ENCODE measurements at places on chromosomes 1 and 21. TPM values are rescaled to one million over a fixed set of nuclear protein-coding genes. Genes with fewer than 3 reads are reported as not detected.
A peak's percentile ranks its signal among the peaks of the same experiment; 100 is the strongest.

GRCh38 chr1:217892750-217893149, 261.6 kb downstream of the SPATA17 start:
- no peak overlapping the region for H3K4me3 ChIP-seq
- no peaks in the 10 kb centered on the region for H3K36me3 ChIP-seq
- no peak overlapping the region for H3K27ac ChIP-seq
- no peak for DNase-seq
- no peaks in the 10 kb centered on the region for H3K4me1 ChIP-seq

GRCh38 chr1:235074523-235075047, 54.1 kb downstream of the TOMM20 start:
- H3K4me3 ChIP-seq = peak overlapping the region; percentile 19
- no peaks in the 10 kb centered on the region for H3K4me1 ChIP-seq
- DNase-seq = no peak
- H3K27me3 ChIP-seq = no peaks in the 10 kb centered on the region
- no peaks in the 10 kb centered on the region for H3K36me3 ChIP-seq

- no peaks in the 10 kb centered on the region for H3K36me3 ChIP-seq
- no peak overlapping the region for H3K4me3 ChIP-seq
- no peak for DNase-seq
Observed at GRCh38 chr21:39536835-39537234, 75.9 kb upstream of the B3GALT5 start.

DNA sequence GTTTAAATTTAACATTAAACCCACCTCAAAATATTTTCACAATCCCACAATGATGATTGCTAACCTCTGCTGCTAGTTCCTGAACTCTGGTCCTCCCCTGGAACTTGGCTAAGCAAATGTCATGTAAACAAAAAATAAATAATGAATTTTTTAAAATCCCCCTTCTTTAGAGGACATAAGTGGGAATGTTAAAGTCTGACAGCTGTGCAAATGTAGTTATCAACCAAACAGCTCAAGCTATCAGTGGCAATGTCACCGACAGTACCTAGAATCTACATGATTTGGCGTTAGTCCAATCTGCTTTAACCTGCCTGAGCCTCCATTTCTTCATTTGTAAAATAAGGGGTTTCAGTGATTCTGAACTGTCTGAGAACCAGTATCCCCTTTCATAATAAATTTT, 67.7 kb downstream of the GDAP2 start:
- no peak overlapping the region for H3K4me3 ChIP-seq
- H3K27me3 ChIP-seq = no peaks in the 10 kb centered on the region
- H3K4me1 ChIP-seq = no peaks in the 10 kb centered on the region

GRCh38 chr1:49597436-49597835, 426.3 kb downstream of the AGBL4 start:
- no peaks in the 10 kb centered on the region for H3K27me3 ChIP-seq
- H3K4me1 ChIP-seq = no peaks in the 10 kb centered on the region

The ZBTB37 gene
- total RNA-seq = 5.8 TPM

The PGBD5 gene
- total RNA-seq = 13.2 TPM

GRCh38 chr21:25903607-25904006, 168.8 kb downstream of the GABPA start:
- H3K4me1 ChIP-seq = peaks cover 15% of the 10 kb centered on the region
- no peak for DNase-seq
- no peak overlapping the region for H3K4me3 ChIP-seq

DNA sequence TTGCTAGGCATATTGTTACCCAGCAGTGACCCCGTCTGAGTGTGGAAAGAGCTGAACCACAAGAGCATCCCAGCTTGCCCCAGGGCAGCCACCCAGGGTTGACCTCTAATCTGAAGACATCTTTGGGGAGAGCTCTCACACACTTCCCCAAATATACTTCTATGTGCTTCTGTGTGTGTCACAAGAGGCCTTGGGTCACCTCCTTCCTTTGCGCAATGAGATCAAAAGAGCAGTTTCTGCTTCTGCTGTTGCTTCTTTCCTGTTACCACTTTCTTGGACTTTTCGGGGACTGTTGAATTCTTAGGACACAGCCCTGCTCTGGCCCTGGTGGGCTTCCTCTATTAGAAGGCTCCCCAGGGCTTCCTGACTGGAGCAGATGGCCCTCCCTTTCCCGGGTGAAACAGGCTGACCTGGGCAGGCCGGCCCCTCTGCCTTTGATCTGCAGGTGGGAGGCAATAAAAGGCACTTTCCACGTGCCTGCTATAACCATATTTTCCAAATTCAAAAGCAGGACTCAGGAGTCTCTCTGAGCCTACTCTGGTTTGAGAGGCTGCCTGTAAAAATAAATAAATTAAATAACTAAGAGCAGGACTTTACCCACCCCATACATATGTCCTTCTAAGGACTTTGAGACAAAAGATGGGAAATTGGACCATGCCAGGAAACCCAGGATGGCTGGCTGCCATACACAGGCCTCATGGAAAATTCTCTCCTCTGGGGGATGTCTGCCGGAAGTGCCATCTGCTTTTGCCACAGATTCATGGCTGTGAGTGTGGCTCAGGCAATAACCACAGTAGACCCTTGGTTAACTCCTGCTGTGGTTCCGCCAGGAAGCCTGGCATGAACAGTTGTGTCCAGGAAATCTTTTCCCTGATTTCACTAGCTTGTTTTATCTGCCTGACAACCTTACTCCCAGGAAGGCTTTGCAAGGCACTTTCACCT, 28.3 kb upstream of the RCSD1 start:
- DNase-seq = peak; percentile 64
- no peaks in the 10 kb centered on the region for H3K36me3 ChIP-seq
- H3K4me3 ChIP-seq = no peak overlapping the region
- H3K27ac ChIP-seq = peak overlapping the region; percentile 54
- no peaks in the 10 kb centered on the region for H3K27me3 ChIP-seq
- peaks cover 28% of the 10 kb centered on the region for H3K4me1 ChIP-seq

The NUDT17 gene
- total RNA-seq = 3.2 TPM

The PLA2G4A gene
- 5.8 TPM for total RNA-seq

DNA sequence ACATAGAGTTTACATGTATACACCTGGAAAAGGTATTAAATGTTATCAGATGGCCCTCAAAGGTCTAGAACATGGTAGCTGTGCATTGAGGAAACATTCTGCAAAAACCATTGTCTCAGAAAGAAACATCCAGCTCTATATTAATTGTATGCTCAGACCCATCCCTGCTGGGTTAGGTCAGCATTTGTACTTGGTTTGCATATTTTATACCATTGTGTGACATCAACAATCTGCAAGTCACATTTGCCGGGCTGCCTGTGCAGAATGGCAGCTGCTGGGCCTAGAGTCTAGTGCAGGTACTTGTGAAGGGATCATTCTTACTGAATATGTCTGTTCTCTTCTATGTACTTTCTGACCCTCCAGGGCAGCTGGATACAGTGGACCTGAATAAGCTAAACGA, 43.9 kb upstream of the LAMC2 start:
- peaks cover 39% of the 10 kb centered on the region for H3K36me3 ChIP-seq
- H3K27ac ChIP-seq = no peak overlapping the region
- H3K4me1 ChIP-seq = no peaks in the 10 kb centered on the region
- H3K27me3 ChIP-seq = no peaks in the 10 kb centered on the region
- H3K4me3 ChIP-seq = no peak overlapping the region
- DNase-seq = no peak

GRCh38 chr1:55714230-55714629, 499.1 kb upstream of the USP24 start:
- no peaks in the 10 kb centered on the region for H3K4me1 ChIP-seq
- no peaks in the 10 kb centered on the region for H3K36me3 ChIP-seq
- no peak overlapping the region for H3K27ac ChIP-seq
- no peak for DNase-seq

DNA sequence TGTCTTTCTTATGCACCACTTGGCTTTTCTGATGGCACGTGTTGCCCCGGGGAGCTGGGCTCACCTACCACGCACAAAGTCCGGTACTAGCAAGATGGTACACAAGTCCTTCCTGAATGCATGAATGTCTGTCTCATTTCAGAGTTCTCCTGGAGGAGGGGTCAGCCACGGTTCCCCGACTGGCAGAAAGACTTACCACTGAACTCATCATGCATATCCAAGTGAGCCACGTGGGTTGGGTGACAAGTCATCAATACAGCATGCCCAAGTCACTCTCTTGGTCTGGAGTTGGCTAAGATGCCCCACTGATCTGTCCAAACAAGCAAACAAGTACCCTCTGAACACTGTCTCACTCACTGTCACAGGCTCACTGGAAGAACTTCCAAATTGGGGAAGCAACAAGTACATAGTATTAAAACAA, 28.6 kb upstream of the MX1 start:
- H3K27ac ChIP-seq = no peak overlapping the region
- H3K27me3 ChIP-seq = no peaks in the 10 kb centered on the region
- no peak overlapping the region for H3K4me3 ChIP-seq
- H3K4me1 ChIP-seq = no peaks in the 10 kb centered on the region

The KCNA2 gene
- 0.78 TPM for total RNA-seq

- no peak for DNase-seq
- H3K27me3 ChIP-seq = no peaks in the 10 kb centered on the region
Observed at GRCh38 chr1:172513479-172513878, 19.5 kb upstream of the SUCO start.

The OPRD1 gene
- total RNA-seq = not detected

DNA sequence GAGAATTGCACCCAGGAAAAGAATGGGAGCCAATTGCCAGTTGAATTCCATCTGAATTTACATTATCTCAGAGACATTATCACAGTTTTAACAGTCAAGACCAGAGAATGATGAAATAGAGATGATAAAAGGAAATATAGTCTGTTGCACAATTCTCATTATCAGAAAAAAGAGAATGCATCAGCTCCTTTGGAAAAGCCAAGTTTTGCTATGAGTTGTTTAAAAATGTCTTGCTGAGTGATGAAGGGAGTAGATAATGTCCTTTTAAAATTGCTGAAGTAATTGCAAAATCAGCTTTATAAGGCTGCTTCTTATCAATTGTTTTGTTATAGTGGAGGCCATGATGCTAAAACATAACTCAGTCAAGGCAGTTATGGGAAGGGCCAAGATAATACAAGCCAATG, 37.9 kb upstream of the EEIG2 start:
- H3K4me1 ChIP-seq = no peaks in the 10 kb centered on the region
- H3K4me3 ChIP-seq = no peak overlapping the region
- H3K27me3 ChIP-seq = no peaks in the 10 kb centered on the region
- no peak overlapping the region for H3K27ac ChIP-seq
- DNase-seq = no peak

The AK2 gene
- total RNA-seq = 162 TPM

The CHIA gene
- not detected for total RNA-seq

GRCh38 chr1:5854754-5855153, 137.5 kb downstream of the NPHP4 start:
- H3K27me3 ChIP-seq = no peaks in the 10 kb centered on the region
- H3K36me3 ChIP-seq = no peaks in the 10 kb centered on the region
- H3K4me1 ChIP-seq = no peaks in the 10 kb centered on the region
- no peak overlapping the region for H3K27ac ChIP-seq

- H3K4me1 ChIP-seq = no peaks in the 10 kb centered on the region
- H3K27ac ChIP-seq = peak within 1 kb of the TSS; percentile 83
- H3K36me3 ChIP-seq = no peaks in the 10 kb centered on the region
- H3K27me3 ChIP-seq = no peaks in the 10 kb centered on the region
- DNase-seq = no peak
Observed at GRCh38 chr1:51330331-51331201, at the start of gene TTC39A. Gene TTC39A (minus strand): TSS chr1:51330562. CDS start chr1:51330477, 85 bp downstream.

GRCh38 chr1:213075725-213076124, 24.7 kb downstream of the RPS6KC1 start:
- no peak overlapping the region for H3K27ac ChIP-seq
- H3K4me1 ChIP-seq = no peaks in the 10 kb centered on the region
- no peak overlapping the region for H3K4me3 ChIP-seq
- no peaks in the 10 kb centered on the region for H3K36me3 ChIP-seq
- DNase-seq = no peak
- no peaks in the 10 kb centered on the region for H3K27me3 ChIP-seq

The PRR9 gene
- 1.2 TPM for total RNA-seq

The HSF2BP gene
- 0.67 TPM for total RNA-seq

DNA sequence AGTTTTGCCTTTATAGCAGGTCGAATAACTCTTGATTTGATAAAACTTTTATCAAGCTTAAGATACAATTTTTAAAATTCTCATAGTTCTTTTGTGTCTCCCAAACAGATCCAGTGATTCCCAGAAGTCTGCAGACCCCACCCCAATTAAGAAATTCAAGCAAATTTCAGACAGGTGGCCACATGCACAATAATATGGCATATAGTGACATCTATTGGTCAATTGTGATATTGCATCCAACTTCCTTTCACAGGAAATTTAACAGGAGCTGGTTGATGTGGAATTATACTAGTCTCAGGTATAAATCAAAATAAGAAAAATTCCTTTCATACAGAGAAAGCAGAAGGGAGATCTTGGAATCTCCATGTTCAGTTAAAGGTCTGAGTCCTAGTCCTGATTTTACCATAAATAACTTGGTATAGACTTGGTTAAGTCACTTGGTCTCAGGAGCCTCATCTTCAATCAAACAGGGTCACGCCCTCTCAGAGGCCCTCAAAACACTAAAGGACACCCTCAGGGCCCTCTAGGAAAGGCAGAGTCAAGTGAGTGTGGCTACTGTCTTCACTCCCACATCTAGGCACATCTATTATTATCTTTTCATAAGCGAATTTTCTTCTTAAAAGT, 24.1 kb downstream of the PIGM start:
- DNase-seq = no peak
- no peaks in the 10 kb centered on the region for H3K4me1 ChIP-seq

GRCh38 chr1:183234660-183235476, 48.8 kb downstream of the LAMC2 start:
- no peaks in the 10 kb centered on the region for H3K36me3 ChIP-seq
- H3K27me3 ChIP-seq = no peaks in the 10 kb centered on the region
- H3K4me3 ChIP-seq = peak overlapping the region; percentile 22
- H3K27ac ChIP-seq = peak overlapping the region; percentile 79
- peak; percentile 91 for DNase-seq

- H3K27ac ChIP-seq = no peak overlapping the region
- no peak for DNase-seq
- no peaks in the 10 kb centered on the region for H3K4me1 ChIP-seq
- H3K27me3 ChIP-seq = no peaks in the 10 kb centered on the region
- no peaks in the 10 kb centered on the region for H3K36me3 ChIP-seq
- H3K4me3 ChIP-seq = no peak overlapping the region
Observed at GRCh38 chr1:114008480-114008941, 29.2 kb downstream of the OLFML3 start.

- H3K4me1 ChIP-seq = peaks cover 37% of the 10 kb centered on the region
- no peak for DNase-seq
- H3K27ac ChIP-seq = peak overlapping the region; percentile 99
- no peaks in the 10 kb centered on the region for H3K27me3 ChIP-seq
Observed at GRCh38 chr1:234609691-234610042, 311 bp downstream of the IRF2BP2 start.

- no peaks in the 10 kb centered on the region for H3K36me3 ChIP-seq
- DNase-seq = no peak
- H3K4me3 ChIP-seq = no peak overlapping the region
Observed at GRCh38 chr1:244289991-244290785, 161.5 kb downstream of the ADSS2 start.

GRCh38 chr1:153547560-153548551, 1.2 kb downstream of the S100A3 start:
- H3K4me3 ChIP-seq = no peak overlapping the region
- peaks cover 76% of the 10 kb centered on the region for H3K4me1 ChIP-seq
- no peaks in the 10 kb centered on the region for H3K36me3 ChIP-seq
- no peak overlapping the region for H3K27ac ChIP-seq

The HCRTR1 gene
- total RNA-seq = 0.43 TPM
